ENCODE measurements at places on chromosomes 3 and 15.

DNA sequence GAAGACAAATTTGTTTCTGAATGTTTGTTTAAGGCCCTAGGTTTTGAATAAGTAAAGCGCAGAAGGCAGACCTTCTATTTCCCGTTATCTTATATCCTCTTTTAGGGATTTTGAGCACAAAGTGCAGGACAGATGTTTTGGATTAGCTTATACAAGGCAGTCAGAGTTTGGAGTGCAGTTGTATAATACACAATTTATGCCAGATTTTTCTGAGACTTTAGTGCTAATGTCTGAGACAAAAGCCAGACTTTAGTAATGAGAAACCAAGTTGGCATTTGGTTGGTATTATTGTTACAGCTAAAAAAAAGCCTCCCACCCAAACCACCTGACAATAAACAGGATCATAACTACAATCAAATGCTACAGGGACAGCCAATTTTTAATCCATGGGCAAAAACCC is 309.9 kb upstream of the SATB1 start:
- no peak for DNase-seq

- DNase-seq = no peak
Measured at GRCh38 chr15:99307735-99308134, 56.5 kb downstream of the LRRC28 start.

DNA sequence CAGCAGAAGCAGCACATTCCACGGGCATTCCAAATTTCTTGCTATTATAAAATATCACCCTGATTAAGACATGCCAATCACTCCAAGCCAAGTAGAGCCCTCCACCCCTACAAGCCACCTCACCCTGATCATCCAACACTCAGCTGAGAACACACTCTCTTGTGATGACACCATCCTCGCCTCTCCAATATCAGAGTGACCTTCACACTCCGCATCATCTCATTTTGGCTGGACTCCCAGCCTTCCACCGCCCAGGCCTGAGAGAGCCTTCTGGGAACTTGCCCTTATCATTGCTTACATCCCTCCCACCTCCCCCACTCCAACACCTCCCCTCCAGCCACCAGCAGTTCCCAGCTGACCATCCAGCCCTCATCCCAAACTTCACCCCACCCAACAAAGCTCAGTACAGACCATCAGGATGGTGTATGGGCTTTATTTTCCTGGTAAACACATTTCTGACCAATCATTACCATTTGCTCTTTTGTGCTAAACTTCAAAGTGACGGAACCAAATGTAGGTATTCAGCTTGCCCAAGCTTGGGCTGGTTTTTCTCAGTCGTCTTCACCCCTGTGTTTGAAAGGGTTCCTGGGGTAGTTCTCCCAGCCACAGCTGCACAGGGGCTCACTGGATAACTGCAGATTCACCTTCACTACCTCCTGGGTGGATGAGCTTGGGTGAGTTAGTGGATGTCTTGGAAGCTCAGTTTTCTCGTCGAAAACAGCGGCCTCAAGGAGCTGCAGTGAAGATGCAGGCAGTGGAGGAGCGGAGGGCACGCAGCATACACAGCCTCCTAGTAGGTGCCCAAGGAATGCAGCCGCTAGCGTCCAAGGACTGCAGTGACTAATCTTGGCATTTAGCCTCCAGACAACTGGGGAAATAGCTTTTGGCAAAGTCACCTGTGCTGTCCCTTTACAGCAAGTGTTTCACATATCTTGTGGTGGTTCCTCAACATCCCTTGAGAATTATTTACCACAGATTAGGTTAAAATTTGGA is 115.1 kb downstream of the LIPC start:
- peak; percentile 80 for DNase-seq

DNA sequence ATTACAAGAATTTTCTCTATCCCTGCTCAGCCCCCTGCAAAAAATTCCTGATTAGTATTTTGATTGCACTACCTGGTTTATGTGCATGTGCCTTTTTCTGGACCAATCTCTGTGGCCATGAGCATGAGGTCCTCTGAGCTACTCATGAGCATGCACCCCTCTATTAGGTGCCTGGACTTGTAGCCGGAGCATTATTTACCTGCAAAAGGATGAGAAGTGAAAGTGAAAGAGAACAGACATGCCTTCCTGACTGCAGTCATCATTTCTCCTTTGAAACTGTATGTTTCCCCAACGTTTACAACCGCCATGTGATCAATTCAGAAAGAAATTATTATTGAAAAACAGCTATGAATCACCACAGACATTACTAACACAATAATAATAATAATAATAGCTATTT is 1008.8 kb downstream of the ROBO2 start:
- DNase-seq = no peak

- DNase-seq = no peak
Measured at GRCh38 chr15:41354371-41354770, 21.7 kb downstream of the NUSAP1 start.

DNA sequence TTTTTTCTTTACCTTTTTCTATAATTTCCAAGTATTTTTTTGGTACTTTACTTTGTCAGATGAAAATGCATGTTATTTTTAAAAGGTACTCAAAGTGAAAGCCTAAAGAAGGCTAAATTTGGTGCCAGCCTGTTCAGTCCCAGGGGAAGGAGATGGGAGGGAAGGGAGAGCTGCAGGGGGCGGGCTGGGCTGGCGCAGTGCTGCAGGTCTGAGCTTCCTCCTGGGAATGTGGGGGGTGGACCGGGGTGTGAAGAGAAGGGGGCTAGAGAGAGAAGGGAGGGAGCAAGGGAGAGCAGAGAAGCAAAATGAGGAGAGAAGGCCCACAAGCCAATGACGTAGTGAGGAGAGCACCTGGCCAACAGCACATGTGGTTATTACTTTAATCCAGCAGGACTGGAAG is 71.0 kb upstream of the SCN5A start:
- no peak for DNase-seq

DNA sequence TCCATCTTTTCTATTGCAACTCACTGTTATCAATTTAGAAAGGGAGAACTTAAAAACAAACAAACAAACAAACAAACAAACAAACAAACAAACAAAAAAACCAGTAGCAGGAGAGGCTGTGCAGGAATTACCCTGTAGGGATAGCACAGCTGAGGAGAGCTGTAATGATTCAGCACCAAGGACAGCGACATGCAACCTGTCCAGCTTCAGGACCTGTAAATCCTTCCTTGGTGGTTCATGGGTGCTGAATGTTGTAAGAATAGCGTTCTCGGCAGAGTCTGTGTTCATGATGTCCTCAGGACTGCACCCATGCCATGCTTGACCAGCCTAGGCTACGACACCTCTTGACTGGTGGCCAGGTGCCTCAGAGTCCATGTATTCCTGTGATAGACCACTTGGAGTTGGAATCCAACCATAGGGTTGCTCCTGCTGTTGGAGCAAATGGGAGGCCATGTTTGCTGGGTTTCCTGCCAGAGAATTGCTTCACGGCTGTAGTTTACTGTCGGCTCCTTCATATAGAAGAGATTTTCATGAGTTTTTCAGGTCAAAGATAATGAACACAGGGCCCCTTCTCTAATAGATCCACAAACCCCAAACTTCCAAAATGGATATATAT is 65.9 kb downstream of the CACNA2D3 start:
- peak; percentile 90 for DNase-seq

DNA sequence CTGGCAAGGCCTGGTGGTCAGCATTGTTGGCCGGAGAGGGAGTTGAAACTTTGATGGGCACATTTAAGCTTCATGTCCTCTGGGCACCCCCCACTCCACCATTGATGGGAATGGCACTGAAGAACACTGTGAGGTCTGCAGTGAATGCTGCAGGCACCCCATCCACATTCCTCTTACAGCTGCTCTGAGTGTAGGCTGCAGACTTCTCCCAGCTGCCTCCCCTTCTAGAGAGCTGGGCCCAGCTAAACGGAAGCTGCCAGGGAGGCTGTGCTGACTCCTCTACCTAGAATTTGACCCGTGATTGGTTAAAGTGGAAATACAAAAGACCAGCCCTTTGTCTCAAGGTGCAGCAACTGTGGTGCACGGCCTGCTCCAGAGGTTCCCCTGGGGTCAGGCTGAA is 10.6 kb downstream of the TMEM158 start:
- no peak for DNase-seq

Data from lung (tissue), 17 donors.